ENCODE measurements at places on chromosomes 4 and X.

- no peak for DNase-seq
These were observed 145.2 kb upstream of the SFRP2 start for GRCh38 chr4:153933915-153934687.

DNA sequence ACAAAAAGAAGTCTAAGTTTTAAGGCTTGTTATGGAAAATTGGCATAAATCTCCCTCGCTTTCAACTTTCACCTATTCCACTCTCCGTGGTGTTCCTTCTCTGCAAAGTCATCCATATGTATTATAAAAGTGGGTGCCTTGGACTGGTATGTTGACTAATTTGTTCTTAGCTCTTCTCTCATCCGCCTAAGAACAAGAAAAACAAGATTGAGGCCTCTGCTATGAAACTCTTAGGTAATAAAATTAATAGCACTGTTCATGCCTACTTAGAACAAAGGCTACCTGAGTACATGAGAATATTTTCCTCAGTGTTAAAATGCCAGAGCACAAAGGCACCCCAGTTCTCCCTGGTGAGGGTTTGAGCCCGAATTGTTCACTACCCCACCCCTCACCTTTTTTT lies 1.3 kb downstream of the CNGA1 start:
- DNase-seq, result no peak

- DNase-seq, result no peak
These were observed 88.0 kb downstream of the GUCY2F start for GRCh38 chrX:109393859-109394258.

DNA sequence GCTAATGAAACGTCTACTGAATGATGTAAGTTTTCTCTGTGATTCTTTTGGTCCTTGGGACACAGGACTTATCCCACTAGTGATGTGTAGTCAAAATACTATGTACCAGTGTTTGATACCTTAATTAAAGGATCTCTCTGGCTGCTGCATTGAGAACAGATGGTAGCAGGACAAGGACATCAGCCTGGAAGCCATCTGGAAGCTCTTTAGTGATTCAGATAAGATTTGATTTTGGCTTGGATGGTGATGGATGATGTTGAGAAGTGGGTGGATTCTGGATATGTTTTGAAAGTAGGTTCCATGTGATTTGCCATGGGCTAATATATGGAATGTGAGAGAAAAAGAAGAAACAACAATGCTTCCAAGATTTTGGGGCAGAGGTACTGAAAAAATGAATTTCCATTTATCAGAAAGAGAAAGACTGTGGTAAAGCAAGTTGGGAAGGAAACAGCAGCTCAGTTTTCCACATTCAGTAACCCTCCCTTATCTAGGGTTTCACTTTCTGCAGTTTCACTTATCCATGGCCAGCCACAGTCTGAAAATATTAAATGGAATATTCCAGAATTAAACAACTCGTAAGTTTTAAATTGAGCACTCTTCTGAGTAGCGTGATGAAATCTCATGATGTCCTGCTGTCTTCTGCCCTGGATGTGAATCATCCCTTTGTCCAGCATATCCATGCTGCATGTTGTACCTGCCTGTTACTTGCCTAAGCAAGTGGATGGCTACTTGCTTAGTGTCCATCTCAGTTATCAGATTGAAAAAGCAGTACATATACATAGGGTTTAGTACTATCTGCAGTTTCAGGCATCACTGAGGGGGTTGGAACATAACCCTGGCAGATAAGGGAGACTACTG lies 15.6 kb downstream of the CD38 start:
- no peak for DNase-seq

All from T-helper 1 cell (primary cell).